ENCODE measurements at places on chromosomes 5 and 9.

DNA sequence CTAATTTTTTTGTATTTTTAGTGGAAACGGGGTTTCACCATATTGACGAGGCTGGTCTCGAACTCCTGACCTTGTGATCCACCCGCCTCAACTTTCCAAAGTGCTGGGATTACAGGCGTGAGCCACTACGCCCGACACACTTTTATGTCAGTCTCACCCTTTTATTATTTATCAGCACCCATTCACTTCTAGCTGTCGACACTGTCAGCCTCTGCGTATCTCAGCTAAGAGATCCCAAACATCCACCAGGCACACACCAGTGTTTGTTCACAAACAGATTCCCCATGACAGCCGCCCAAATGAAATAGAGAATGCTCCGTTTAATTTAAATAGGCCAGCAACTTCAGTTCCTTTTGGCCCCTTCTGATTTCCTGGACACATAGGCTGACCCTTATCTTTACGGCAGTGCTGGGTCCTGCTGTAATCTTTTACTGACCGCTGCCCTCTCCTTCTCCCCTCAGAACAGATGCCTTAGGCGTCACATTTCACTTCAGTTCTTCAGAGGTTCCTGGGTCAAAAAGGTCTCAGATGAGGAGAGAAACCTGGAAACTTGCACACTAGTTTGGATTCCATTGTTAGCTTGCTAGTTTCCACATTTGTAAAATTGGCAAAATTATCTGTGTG is 43.1 kb upstream of the CKMT2 start:
- no peak for DNase-seq

- DNase-seq = peak; percentile 63
Measured at GRCh38 chr5:33588654-33589372, 148.0 kb downstream of the TARS1 start.

DNA sequence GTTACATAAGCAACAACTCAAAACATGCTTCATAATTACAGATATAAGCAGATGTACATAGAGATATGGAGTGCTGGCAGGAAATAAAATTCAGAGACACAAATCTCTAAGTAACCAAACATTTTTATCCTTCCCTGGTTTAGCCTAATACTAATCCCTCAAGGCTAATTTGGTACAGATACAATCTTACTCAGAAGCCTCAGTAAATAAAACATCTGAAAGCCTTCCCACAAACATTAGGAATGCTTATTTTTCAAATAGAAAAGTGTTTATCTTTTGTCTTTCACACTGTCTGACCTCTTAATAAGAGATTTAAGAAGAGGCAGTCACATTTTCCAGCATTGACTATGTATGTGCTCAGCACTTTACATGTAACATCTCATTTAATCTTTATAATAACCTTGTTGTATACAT is 399.4 kb downstream of the ARRDC3 start:
- DNase-seq = no peak

DNA sequence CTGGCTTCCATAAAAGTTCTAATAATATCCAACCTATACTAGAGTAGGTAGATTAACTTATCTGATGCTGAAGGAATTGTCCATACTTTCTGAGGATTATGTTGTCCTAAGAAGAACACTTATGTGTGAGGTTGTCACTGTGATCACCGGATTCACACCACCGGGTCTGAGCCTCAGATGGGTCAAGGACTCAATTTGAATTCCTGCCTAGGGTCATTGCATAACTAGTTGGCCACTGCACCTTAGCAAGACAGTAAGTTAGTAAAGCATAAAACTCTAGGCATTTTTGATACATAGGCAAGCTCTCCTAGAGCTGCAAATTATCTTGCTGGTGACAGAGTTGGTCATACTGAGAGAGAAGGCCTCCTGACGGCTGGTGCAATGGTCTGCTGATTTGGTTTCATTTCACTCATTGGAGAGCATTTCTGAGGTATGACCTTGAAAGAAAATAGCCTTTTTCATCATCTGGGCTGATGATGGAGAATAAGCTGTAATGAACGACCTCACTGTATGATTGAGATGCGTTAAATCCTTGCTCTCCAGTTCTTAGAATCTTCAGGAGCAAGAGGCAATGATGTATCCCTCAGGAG is 72.0 kb upstream of the CKMT2 start:
- DNase-seq = no peak

GRCh38 chr5:13860146-13860545 is 84.3 kb downstream of the DNAH5 start:
- DNase-seq = no peak

All from RPMI8226 (cell line).